ENCODE measurements at places on chromosomes 6 and 20.
A peak's percentile ranks its signal among the peaks of the same experiment; 100 is the strongest.

- no peak for DNase-seq
Measured at GRCh38 chr6:4401408-4402368, 266.3 kb upstream of the ECI2 start.

GRCh38 chr20:49859807-49860206 is 47.2 kb downstream of the SLC9A8 start:
- no peak for DNase-seq

DNA sequence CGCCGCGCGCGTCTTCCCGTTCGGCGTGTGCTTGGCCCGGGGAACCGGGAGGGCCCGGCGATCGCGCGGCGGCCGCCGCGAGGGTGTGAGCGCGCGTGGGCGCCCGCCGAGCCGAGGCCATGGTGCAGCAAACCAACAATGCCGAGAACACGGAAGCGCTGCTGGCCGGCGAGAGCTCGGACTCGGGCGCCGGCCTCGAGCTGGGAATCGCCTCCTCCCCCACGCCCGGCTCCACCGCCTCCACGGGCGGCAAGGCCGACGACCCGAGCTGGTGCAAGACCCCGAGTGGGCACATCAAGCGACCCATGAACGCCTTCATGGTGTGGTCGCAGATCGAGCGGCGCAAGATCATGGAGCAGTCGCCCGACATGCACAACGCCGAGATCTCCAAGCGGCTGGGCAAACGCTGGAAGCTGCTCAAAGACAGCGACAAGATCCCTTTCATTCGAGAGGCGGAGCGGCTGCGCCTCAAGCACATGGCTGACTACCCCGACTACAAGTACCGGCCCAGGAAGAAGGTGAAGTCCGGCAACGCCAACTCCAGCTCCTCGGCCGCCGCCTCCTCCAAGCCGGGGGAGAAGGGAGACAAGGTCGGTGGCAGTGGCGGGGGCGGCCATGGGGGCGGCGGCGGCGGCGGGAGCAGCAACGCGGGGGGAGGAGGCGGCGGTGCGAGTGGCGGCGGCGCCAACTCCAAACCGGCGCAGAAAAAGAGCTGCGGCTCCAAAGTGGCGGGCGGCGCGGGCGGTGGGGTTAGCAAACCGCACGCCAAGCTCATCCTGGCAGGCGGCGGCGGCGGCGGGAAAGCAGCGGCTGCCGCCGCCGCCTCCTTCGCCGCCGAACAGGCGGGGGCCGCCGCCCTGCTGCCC is 1.1 kb downstream of the SOX4 start:
- peak; percentile 20 for DNase-seq

GRCh38 chr6:7201732-7202541 is 94.2 kb downstream of the RREB1 start:
- DNase-seq: no peak

GRCh38 chr6:32819729-32820128 is 2.9 kb upstream of the HLA-DOB start:
- no peak for DNase-seq

- DNase-seq: no peak
Measured at GRCh38 chr6:5151955-5152401, 66.8 kb downstream of the PPP1R3G start.

DNA sequence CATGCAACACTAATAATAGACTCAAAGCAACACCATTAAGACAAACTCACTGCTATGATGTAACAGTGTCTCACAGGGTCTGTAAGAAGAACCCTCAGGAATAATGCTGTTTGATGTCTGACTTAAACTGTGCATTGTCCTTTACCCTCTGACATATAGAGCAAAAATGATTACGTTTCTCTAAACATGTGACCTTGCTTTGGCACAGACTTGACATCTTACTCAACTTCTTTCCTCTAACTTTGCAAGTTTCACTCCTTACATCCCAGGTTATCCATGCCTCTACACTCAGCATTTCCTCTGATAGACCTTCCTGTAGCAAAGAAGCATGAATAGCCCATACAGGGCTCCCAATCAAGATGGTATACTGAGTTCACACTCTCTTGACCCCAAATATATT is 252.7 kb downstream of the UST start:
- no peak for DNase-seq

DNA sequence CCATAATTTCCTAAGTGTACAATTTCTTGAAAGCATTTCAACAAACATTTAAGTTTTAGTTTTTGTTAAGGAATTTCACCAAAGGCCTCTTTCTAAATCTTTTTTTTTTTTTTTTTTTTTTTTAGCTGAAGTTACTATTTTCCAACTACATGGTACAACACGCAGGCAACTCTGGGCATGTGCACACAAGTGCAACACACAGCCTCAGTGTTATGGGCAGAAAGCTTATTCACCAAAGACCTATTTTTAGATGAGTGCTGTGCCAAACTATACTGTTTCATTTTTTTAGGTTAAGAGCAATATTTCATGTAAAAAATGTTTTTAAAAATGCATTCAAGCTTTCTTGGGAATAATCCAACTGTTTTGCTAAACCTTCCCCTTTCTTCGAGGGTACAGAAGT is 42.0 kb upstream of the MAP3K4 start:
- DNase-seq: no peak

GRCh38 chr6:150537893-150538292 is 61.8 kb upstream of the PLEKHG1 start:
- DNase-seq: no peak

- no peak for DNase-seq
Measured at GRCh38 chr20:61311656-61312387, 59.8 kb downstream of the CDH4 start.

DNA sequence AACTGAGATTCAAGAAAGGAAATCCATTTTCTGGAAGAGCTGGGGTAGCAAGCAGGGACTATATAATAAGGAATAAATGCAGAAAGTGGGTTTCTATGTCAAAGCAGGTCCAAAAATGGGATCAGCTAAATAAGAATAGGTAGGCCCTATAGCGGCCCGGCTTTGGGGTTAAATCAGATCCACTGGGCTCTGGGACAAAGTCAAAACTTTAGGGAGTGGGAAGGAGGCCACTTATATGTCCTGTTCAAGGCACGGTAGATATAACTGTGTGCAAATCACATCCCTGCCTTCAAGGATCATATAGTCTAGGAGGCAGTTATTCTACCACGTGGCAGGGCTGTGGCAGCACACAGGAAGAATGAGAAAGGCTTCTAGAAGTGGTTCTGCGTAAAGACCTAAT is 191.4 kb upstream of the CDYL start:
- no peak for DNase-seq

DNA sequence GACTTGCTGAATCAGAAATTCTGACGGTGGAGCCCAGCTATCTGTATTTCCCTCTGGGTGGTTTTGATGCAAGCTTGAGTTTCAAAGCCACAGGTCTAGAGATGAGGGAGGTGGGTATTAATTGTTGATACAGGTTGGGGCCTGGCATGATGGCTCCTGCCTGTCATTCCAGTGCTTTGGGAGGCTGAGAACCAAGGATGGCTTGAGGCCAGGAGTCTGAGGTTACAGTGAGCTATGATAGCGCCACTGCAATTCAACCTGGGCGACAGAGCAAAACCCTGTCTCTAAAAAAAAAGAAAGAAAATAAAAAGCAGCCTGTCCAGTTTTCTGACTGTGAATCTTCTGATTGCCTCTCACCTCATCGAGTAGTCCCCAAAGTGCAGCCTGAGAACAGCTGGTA is 184.8 kb upstream of the SASH1 start:
- no peak for DNase-seq

DNA sequence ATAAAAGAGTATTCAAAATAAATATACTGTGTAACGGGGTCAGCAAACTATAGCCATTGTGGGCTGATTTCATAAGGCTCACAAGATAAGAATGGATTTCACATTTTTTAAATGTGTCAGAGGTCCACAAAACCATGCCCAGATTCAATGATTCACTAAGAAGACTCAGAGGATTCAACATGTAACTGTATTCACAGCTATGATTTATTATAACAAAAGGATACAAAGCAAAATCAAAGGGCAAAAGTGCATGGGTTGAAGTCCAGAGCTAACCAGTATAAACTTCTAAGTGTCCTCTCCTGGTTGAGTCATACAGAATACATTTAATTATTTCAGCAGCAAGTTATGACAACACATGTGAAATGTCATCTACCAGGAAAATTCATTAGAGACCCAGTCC is 49.2 kb downstream of the TBC1D32 start:
- no peak for DNase-seq

DNA sequence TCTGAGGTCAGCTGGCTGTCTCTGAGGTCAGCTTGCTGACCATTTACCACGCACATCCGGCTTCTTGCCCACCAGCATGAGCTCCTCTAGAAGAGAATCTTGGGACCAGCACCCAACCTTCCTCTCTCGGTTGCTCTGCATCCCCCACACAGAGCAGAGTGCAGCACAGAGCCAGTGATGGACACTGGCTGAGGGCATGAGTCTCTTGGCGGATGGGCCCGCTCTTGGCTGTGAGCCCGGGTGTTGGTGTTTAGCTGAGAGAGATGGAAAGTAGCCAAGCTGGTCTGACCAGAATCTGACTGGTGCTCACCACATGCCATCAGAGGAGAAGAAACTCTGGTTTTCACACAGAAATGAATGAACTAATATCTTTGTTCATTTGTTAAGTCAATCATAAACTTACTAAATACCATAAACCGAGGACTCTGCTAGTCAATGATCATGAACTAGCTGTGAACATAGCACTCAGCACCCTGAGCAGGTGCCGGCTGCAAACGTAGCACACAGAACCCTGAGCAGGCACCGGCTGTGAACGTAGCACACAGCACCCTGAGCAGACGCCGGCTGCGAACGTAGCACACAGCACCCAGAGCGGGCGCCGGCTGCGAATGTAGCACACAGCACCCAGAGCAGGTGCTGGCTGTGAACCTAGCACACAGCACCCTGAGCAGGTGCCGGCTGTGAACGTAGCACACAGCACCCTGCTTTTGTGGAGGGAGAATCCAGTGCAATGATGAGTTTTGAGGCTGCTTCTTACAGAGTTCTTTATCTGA is 10.4 kb upstream of the THBS2 start:
- DNase-seq: no peak

GRCh38 chr20:57773059-57773815 is 63.4 kb upstream of the PMEPA1 start:
- DNase-seq: no peak

DNA sequence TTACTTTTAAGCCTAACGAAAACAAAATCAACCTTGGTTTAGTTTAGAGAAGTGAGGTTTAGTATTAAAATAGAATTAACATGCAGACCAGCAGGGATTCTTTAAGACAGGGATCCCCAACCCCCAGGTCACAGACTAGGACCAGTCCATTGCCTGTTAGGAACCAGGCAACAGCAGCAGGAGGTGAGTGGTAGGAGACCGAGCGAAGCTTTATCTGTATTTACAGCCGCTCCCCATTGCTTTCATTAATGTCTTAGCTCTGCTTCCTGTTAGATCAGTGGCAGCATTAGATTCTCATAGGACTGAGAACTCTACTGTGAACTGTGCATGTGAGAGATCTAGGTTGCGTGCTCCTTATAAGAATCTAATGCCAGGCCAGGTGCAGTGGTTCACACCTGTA is 225.9 kb downstream of the NKAIN2 start:
- no peak for DNase-seq

DNA sequence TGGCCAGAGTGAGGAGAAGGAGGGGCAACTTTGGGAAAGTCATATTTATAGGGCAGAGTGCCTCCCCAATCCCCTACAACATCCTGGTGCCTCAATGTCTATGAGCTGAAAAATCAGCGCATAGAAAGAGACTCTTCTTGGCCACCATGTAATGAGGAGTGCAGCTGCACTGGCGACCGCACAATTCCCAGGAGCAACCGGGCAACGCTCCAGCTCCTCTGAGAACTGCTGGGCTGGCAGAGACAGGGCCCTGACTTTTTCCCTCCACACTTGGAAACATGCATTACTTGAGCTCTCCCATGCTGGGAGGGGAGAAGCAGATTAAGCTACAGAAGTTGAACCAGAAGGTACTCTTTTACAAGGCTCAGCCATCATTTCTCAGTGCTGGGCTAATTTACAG is 31.4 kb upstream of the MARCKS start:
- no peak for DNase-seq
